B cell (primary cell): ENCODE measurements at places on chromosomes 4 and X. TPM values are rescaled to one million over a fixed set of nuclear protein-coding genes. Genes with fewer than 3 reads are reported as not detected.

Gene RGS12
- 13.1 and 13.9 TPM in 2 replicates for total RNA-seq

Gene ERVMER34-1
- total RNA-seq = not detected in 2 replicates

Gene GYG2
- not detected in 2 replicates for total RNA-seq

Gene PRRG1
- not detected in 2 replicates for total RNA-seq

Gene ATP8A1
- total RNA-seq = 51.8 and 54.3 TPM in 2 replicates

- DNase-seq = no peak
These were observed 208.3 kb upstream of the JADE1 start for GRCh38 chr4:128600996-128601871.

GRCh38 chrX:123450222-123450621 is 266.1 kb downstream of the GRIA3 start:
- no peak for DNase-seq

GRCh38 chr4:101596781-101597552 is 193.6 kb upstream of the BANK1 start:
- DNase-seq = peak; percentile 57

- DNase-seq = no peak
These were observed 110.1 kb upstream of the VEGFC start for GRCh38 chr4:176902710-176903323.

GRCh38 chr4:35559559-35560365 is 684.6 kb downstream of the ARAP2 start:
- DNase-seq = no peak

DNA sequence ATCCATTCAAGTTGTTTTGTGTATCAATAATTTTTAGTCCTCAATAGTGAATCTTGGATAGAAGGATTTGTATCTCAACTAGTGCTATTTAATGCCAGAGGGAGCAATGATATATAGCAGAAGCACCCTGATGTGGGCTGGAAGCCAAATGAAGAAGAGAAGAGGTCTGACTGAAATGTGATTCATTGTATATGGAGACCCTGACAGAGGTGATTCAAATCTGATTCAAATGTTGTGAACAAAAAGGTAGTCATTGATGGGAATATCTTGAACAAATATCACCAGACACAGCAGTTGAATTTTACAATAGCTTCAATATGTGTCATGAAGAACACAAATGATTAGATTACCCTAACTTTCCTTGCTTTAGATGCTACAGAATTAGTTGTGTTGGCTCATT is 27.5 kb upstream of the SULT1B1 start:
- no peak for DNase-seq

GRCh38 chr4:43425206-43425605 is 532.7 kb downstream of the GRXCR1 start:
- no peak for DNase-seq

DNA sequence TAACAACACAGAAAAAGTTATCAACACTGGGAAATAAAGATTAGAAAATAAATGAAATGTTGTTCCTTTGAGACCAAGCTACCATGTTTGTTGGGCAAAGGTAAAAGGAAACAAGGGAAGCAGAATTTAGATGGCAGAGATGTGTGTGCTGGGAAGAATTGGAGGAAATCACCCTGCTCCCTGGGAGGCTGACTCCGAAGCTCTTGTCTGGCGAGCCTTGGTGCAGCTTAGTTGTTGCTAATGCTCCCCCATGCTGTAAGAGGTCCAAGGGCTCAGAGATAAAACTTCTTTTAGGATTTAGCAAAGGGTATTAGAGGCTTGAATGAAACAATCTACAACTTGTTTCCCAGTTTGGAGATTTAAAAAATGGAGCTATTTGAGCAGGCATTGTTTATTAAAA is 123.8 kb upstream of the DDIT4L start:
- no peak for DNase-seq

GRCh38 chr4:123168812-123169211 is 227.8 kb upstream of the SPRY1 start:
- DNase-seq = no peak

DNA sequence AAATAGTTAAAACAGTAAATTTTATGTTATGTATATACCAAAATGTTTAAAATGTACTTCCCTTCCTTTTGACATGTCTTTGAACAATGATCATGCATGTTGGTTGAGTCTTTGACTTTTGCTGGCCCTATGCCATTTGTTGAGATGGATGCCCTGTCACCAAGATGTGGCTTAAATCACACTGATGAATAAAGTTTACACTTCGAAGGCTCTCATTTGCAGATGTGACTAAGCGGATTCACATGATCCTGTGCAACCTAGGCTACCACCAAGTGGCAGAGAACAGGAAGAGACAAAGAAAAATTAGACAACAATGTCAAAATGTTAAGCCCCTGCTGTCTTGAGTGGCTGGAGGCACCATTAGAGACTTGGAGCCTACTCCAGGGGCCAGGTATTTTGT is 139.9 kb downstream of the RAB28 start:
- no peak for DNase-seq

- no peak for DNase-seq
These were observed 27.5 kb downstream of the RUFY3 start for GRCh38 chr4:70749313-70749712.

DNA sequence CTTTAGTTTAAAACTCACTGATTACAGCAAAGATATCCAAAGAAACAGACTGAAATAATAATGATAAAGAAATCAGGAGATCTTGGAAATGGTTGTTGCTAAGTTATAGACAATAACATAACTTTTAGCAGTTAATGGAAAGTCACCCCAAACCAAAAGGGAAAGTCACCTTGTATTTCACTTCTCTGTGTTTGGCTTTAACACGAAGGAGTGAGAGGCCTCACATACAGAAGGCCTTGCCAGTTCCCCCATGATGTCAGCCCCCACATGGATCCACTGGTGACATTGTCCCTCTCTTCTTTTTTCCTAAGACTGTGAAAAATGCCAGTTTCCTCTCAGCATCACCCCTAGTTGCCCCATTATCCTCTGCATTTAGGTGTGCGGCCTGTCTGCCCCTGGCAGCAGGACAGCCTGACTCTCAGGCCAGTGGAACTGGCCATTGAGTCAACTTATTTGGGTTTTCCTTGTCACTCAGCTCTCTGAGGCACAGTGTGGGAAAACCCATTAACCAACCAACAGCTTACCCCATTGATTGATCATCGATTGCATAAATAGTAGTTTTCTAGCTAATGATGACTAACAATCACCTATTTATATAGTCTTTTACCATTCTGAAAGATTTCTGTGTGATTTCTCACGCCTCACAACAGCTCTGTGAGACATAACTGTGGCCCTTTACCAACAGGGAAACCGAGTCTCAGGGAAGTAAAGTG is 308.1 kb downstream of the PTTG2 start:
- DNase-seq = no peak

DNA sequence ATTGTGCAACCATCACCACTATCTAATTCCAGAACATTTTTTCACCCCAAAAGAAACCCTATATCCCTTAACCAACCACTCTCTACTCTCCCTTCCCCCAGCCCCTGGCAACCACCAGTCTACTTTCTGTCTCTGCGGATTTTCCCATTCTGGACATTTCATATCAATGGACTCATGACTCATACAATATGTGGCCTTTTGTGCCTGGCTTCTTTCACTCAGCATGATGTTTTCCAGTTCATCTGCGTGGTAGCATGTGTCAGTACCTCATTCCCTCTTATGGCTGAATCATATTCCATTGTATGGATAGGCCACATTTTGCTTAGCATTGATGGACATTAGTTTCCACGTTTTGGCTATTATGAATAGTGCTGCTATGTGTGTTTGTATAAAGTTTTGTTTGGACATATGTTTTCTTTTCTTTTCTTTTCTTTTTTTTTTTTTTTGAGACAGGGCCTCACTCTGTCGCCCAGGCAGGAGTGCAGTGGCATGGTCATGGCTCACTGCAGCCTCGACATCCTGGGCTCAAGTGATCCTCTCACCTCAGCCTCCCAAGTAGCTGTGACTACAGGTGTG is 335.4 kb downstream of the BCOR start:
- DNase-seq = no peak

DNA sequence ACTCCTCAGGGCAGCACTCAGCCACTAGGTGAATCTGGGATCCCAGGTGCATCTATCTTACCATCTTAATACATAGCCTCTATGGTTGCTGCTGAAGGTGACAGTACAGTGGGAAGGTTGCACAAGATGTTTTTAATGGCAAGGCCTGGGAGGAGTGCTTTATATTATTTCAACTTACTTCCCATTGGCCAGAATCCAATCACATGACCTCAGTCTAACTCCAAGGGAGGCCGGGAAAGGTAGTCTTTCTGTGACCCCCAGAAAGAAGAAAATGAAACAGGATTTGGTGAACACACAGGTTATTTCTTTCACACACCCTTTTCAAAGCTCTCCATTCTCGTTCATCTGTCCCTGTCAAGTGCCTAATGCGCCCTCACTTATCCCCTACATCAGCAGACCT is 189.1 kb upstream of the ATP6AP2 start:
- DNase-seq = no peak

DNA sequence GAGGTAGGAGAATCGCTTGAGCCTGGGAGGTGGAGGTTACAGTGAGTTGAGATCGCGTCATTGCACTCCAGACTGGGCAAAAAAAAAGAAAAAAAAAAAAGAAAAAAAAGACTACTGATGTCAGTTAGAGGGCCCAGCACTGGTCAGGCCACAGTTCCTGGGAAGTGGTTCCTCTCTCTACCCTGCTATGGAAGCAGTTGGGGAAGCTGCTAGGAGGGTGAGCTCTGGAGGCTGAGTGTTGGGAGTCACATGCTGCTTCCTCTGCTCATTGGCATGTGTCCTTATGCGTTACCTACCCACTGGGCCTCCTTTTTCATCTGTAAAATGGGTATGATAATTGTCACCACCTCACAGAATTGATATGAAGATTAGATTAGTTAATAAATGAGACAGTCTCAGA is 50.7 kb downstream of the SEPSECS start:
- no peak for DNase-seq

DNA sequence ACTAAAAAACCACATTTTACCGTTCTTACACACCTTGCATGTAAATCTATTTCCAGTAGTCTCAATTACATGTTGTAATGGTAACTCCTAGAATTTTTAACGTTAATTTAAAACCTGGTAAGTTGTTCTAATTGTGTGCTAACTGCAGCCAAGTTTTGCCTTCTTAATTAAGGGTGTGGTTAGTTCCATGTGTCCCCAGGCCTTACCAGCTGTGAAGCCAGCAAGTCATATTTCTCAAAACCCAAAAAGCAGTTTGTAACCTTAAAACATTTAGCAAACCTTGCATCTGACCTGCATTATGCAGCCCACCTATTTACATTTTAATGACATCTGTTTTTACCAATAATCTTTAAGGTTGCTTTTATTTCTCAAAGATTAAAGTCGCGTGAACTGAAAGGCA is 18.4 kb upstream of the FAM47E start:
- DNase-seq = no peak

DNA sequence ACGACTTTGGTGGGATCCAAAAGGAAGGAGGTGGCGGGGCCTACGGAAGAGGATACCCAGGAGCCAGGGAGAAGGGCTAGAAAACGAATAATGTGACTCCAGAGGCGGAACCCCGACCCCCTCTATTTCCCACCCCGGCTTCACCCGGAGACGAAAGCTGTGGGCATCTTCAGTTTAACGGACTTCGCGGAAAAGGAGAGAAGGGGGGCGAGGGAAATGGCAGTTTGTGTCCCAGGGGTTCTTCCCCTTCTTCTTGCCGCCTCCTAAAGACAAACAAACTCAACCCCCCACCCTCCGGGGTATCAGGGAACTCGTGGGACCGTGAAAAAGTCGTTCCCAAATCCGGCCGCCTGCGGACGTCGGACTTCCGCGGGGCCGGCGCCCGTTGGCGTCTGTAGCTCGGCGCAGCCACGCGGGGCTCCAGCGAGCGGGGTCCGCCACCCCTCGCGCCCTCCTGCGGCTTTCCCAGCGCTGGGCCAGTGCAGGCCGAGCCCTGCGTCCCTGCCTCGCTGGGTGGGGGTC is 3.6 kb upstream of the LEF1 start:
- peak; percentile 41 for DNase-seq

DNA sequence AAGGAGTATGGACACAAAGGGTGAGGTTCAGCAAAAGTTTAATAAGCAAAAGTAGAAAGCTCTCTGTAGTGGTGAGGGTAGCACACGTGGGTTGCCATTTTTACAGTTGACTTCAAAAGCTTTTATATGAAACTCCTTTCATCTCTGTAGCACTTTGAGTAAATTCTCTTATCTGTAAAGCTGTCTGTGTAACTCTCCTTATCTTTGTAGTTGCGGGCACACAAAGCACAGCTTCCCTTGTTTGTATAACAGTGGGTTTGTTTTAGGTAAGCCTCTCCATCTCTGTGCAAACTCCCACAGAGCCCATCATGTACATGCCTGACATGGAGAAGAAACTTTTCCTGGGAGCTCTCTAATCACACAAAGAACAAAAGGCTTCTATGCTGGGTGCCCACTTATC is 325.9 kb upstream of the PABPC5 start:
- DNase-seq = no peak

GRCh38 chrX:118773782-118774181 is 46.4 kb downstream of the IL13RA1 start:
- DNase-seq = no peak

GRCh38 chrX:110156167-110156754 is 153.3 kb downstream of the TMEM164 start:
- DNase-seq = peak; percentile 32

- no peak for DNase-seq
These were observed 11.5 kb upstream of the GPM6B start for GRCh38 chrX:13828392-13828791.

DNA sequence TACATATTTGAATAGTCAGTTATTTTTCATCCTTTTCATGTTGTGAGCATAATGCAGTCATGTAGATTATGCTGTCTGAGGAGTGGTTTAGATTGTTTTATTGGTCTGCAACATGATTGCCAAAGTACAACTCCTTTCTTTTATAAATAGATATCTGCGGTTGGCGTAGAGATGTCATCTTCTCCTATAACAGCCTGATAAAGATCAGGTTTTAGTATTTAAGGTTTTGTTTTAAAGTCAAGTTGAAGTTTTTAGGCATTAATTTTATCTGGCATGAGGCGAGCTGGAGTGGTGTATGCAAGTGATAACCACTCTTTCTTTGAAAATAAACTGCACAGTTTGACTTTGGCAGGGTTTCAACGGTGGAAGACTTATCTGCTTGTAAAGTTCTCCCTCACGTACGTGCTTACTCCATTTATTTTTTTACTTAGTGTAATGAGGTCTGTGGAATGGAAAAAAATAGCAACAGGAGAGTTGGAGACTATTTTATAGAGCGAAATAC is 126.3 kb downstream of the FBXO8 start:
- DNase-seq = no peak

DNA sequence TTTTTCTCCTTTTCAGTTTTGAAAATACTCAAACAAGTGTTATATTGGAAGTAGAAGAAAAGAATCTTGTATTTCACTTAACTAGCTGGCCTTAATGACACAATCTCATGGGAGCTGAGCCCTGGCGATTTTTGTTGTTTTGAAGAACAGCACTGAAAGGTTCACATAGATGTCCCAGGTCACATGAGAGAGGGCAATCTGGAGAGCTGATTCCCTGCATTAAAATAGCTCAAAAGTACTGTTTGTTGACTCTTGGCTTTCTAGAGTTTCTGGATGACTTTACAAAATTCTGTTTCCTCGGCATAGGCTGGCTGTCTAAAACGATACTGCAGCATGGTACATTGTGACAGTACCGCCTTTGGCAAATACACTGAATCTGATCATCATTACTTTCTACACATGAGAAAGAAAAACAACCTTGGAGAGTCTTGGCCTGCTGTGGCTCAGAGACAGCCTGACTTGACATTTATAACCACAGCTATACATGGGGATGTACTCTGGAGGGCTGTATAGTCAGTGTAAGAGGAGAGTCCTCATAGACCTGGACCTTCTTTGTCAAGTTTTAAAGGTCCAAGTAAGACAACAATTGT is 119.8 kb upstream of the PDLIM3 start:
- no peak for DNase-seq
